Stimulated activated CD8-positive, alpha-beta memory T cell treated with anti-CD3 and anti-CD28 coated beads, Interleukin-4, amount 100 ng/mL, for 1 hour (primary cell): ENCODE measurements at places on chromosomes 16 and 17.

DNA sequence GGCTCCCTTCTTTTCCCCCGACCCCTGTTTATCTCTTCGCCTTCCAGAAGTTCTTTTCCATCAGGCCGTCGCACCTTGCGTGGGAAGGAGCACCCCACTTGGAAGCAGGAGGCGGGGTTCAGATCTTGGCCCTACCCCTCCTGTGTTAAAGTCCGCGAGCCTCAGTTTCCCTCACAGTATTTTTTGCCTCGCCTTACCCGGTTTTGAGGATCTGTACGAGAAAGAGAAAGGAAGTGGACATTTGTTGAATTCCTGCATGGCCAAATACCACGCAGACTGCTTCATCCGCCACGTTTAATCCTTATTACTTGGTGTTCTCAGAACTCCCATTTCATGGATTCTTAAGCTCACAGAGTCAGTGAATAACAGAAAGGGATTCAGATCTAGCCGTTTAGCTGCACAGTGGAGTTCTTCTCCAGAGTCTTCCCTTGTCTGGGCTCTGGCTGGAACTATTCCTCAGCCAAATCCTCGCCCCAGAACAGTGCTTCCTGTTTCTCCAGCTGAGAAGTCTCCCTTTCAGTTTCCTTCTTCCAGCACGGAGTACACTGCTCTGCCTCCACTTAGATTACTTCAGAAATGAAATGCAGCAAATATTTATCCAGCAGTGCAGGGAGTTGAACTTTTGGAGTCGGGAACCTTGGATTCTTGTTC lies 590 bp downstream of the TMEM219 start:
- no peak for DNase-seq

- DNase-seq, result no peak
Observed at GRCh38 chr17:20232611-20233010, 223.5 kb downstream of the SPECC1 start.

DNA sequence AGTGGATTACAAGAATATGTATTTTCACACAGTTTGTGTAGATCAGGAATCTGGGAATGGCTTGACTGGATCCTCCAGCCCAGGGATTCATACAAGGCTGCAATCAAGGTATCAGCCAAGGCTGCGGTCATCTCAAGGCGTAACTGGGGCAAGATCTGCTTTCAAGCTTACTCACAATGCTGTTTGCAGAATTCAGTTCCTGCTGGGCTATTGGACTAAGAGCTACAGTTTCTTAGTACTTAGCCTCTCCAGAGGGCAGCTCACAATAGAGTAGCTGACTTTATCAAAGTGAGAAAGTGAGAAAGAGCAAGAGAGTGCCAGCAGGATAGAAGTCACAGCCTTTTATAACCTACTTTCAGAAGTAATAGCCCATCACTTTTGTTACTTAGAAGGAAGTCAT lies 211.0 kb downstream of the MAP2K6 start:
- DNase-seq, result no peak

GRCh38 chr17:6471531-6472465 lies 27.5 kb downstream of the PIMREG start:
- DNase-seq, result no peak

- no peak for DNase-seq
Observed at GRCh38 chr17:46262271-46262670, 32.7 kb upstream of the LRRC37A start.

- peak; percentile 41 for DNase-seq
Observed at GRCh38 chr16:70737377-70738082, 51.7 kb upstream of the MTSS2 start.

DNA sequence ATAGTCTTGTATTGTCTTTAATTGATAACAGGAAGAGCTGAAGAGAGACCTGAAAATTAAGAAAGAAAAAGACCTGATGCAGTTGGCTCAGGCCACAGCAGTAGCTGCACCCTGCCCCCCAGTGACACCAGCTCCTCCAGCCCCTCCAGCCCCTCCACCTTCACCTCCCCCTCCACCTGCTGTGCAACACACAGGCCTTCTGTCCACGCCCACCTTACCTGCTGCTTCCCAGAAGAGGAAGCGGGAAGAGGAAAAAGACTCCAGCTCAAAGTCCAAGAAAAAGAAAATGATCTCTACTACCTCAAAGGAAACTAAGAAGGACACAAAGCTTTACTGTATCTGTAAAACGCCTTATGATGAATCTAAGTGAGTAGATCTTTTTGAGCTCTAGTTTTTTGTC lies 36.8 kb downstream of the C17orf58 start:
- DNase-seq, result no peak

- DNase-seq, result no peak
Observed at GRCh38 chr16:5738586-5738985, 641.0 kb upstream of the EEF2KMT start.

DNA sequence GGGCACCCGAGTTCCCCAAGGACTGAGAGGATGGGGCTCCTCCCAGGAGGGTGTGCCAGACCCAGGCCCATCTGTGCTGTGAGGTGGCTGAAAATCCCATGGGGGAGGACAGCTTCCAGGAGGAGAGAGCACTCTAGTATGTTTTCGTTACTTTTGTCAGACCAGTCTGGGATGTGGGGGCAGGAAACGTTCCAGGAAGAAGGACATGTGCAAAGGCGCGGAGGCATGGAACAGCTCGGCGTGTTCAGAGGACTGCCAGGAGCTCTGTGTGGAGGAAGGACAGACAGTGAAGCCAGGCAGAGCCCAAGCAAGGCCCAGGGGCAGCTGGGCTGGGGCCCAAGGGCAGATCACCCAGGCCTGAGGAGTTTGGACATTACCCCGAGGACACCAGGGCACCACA lies 7.0 kb downstream of the CA4 start:
- no peak for DNase-seq

- no peak for DNase-seq
Observed at GRCh38 chr17:75315541-75316243, 26.5 kb upstream of the SLC25A19 start.

DNA sequence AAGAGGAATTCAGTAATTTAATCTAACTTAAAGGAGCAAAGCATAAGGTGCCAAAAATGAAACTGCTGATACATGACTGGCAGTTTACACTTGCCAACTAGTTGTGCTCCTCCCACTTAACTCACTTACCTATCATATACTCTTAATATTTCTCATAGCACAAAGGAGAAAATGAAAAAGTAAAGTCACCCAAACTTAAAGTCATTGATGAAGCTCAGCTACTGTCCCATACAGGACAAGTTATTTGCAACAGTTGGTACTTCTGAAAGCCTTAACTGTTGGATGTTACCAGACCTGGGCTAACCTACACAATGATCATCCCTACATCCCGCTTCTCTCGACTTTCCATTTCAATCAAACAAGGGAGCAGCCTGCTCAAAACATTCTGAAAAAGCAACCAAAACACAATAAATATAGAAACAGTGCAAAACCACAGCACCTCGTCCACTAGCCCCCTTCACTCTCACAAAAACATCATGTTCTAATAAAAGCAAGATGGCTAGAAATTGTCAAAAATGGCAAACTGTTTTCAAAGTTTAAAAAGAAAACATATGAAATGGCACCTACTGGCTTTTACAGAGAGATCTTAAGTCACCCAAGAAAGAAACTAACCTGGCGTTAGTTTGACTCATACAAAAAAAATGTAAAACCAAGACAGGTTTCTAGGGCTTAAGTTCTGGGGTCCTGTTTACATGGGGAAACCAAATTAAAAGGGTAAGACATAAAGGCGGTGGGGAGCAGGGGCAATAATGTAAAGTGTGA lies 868 bp downstream of the MED13 start:
- no peak for DNase-seq

GRCh38 chr16:56990407-56991286 lies 1.3 kb downstream of the NLRC5 start:
- DNase-seq, result no peak

- DNase-seq, result no peak
Observed at GRCh38 chr17:70270554-70270953, 101.2 kb downstream of the KCNJ2 start.

DNA sequence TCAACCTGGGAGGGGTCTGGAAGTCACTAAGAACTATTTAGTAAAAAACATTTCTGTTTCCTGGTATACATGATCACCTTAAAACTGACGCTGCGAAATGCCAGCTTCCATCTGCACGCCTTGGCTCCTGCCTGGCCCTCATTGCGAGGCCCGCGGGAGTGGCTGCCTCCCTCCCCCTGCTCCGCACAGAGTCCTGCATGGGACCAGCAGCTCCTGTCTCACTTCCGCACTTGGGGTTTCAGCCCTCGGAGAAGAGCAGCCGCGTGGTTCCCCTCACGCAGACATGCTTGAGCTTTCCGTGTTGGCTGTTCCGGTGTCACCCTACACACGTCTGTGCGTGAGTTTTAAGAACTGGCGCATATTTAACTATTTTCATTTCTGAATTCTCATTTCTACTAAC lies 18.4 kb downstream of the MTHFSD start:
- no peak for DNase-seq

- no peak for DNase-seq
Observed at GRCh38 chr16:48125888-48126287, 29.9 kb downstream of the ABCC12 start.

GRCh38 chr16:69123910-69124309 lies 8.5 kb downstream of the CHTF8 start:
- DNase-seq, result peak; percentile 33

- DNase-seq, result no peak
Observed at GRCh38 chr17:66632731-66633130, 202.2 kb upstream of the CACNG5 start.

GRCh38 chr17:2423271-2423670 lies 22.4 kb upstream of the MNT start:
- no peak for DNase-seq

DNA sequence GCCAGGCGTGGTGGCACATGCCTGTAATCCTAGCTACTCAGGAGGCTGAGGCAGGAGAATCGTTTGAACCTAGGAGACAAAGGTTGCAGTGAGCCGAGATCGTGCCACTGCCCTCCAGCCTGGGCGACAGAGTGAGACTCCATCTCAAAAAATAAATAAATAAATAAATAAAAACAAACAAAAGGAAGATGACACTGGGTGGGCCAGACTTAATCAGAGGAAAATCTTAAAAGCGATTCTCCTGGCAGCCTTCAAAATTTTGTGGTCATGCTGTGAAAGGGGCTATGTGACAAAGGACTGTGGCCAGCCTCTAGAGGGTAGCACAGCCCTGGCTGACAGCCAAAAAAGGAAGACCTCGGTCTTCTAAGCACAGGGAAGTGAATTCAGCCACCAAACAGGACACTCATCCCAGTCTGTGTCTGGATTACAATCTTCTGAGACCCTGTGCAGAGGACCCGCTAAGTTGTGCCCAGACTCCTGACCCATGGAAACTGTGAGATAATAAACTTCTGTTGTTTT lies 391.1 kb downstream of the CNTNAP4 start:
- no peak for DNase-seq

DNA sequence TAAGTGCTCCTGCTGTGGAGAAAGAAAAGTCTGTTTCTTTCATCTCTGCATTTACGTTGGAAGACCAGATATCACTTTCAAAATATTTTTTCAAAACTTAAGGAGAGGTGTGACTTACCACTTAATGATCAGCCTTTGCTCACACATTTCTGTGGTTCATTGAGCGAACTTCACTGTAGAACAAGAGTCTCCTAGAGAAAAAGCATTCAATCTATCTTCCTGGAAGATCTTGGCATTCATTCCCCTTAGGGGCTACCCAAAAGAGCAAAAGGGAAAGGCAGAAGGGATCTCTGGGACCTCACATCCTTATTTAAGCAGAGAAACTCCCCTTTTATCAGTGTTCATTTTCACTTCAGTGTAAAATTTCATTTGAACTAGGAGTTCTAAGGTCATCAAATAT lies 61.2 kb downstream of the HS3ST3A1 start:
- DNase-seq, result no peak

DNA sequence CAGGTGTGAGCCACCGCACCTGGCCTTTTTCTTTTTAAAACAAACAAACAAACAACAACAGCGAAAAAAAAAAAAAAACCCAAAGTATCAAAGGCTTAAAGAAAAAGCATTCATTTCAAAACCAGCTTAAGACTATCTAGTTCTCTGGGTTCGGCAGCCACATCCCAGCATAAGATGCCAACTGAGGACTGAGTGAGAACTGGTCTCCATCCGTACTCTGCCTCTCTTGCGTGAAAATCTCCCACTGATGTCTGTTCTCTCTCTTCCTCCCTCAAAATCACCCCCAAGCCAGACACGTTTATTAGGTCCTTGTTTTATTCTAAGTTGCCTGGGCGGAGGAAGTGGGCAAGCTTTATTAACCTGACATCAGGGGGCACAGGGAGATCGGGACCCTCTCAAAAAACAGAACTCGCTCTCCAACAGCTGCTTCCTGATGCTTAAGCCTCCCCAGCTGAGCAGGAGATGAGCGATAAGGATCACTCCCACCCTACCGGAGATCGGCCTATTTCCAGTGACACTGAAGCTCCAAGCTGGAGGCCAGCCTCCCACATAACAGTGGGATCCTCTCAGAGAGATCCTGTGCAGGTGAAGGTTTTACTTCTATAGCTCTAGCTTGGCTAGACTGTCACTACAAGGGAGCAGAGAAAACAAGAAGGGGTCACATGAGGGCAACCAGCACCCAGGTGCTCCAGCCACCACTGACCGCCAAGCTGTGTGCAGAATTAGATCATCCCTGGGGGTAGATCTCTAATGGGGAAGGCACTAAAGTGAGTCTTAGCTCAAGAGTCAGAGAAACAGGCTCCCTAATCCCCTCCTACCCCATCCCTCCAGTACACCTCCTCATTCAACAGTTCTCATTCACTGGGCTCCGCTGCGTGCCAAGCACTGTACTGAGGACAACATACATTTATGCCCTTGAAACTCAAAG lies 13.6 kb downstream of the CDC42EP4 start:
- DNase-seq, result no peak

DNA sequence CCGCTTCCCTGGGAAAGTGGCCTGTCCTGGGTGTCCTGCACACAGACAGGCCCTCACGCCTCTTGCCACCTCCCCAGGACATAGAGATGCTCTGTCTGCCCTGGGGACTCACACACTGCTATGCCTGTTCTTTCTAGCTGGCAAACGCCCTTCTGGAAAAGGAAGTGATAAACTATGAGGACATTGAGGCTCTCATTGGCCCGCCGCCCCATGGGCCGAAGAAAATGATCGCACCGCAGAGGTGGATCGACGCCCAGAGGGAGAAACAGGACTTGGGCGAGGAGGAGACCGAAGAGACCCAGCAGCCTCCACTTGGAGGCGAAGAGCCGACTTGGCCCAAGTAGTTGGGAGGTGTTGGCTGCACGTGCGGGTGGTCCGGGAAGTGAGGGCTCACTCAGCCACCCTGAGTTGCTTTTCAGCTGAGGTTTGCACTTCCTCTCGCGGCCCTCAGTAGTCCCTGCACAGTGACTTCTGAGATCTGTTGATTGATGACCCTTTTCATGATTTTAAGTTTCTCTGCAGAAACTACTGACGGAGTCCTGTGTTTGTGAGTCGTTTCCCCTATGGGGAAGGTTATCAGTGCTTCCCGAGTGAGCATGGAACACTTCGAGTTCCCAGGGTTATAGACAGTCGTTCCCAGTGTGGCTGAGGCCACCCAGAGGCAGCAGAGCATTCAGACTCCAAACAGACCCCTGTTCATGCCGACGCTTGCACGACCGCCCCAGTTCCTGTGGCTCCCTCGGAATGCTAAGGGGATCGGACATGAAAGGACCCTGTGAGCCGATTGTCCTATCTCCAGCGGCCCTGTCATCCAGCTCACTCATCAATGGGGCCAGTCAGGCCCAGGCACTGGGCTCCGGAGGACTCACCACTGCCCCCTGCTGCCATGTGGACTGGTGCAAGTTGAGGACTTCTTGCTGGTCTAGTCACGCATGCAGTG lies 3.5 kb upstream of the RPL13 start:
- DNase-seq, result peak; percentile 60
